ENCODE measurements at places on chromosomes 13 and 19. TPM values are rescaled to one million over a fixed set of nuclear protein-coding genes. Genes with fewer than 3 reads are reported as not detected.

RAB8A gene
- 70.8 TPM for total RNA-seq

TMEM238 gene
- 3.5 TPM for total RNA-seq

ZNF726 gene
- total RNA-seq, result not detected

VSTM2B gene
- not detected for total RNA-seq

WDR18 gene
- 68.6 TPM for total RNA-seq

NOTCH3 gene
- total RNA-seq, result 140 TPM

LRCH1 gene
- 11.8 TPM for total RNA-seq

TSPAN16 gene
- total RNA-seq, result not detected

C19orf73 gene
- 1.9 TPM for total RNA-seq

ASF1B gene
- 31.6 TPM for total RNA-seq

LEUTX gene
- total RNA-seq, result not detected

CYP2F1 gene
- not detected for total RNA-seq

KIR2DL1 gene
- total RNA-seq, result not detected

MIDN gene
- total RNA-seq, result 185 TPM

ZNF625 gene
- 47.1 TPM for total RNA-seq

IFNL1 gene
- total RNA-seq, result not detected

ZNF850 gene
- 30.8 TPM for total RNA-seq

ZNF223 gene
- total RNA-seq, result 9.3 TPM

POU2F2 gene
- total RNA-seq, result 2.6 TPM

COX6B2 gene
- 0.59 TPM for total RNA-seq

MARK4 gene
- total RNA-seq, result 90.6 TPM

FCAR gene
- not detected for total RNA-seq

TEKTIP1 gene
- total RNA-seq, result 4.2 TPM
